Endothelial cell of umbilical vein (primary cell): ENCODE measurements at places on chromosomes 7 and 10.

GRCh38 chr10:74371696-74372095 lies 220.7 kb downstream of the ADK start:
- no peak for DNase-seq
- no peak overlapping the region for H3K27ac ChIP-seq
- H3K27me3 ChIP-seq: no peaks in the 10 kb centered on the region

GRCh38 chr10:77936697-77937567 lies 10.4 kb upstream of the DLG5 start:
- no peaks in the 10 kb centered on the region for H3K36me3 ChIP-seq
- no peak overlapping the region for H3K27ac ChIP-seq
- no peak overlapping the region for H3K4me3 ChIP-seq
- peaks cover 2% of the 10 kb centered on the region for H3K27me3 ChIP-seq
- DNase-seq: no peak

GRCh38 chr10:63919575-63920279 lies 398.5 kb downstream of the REEP3 start:
- no peaks in the 10 kb centered on the region for H3K27me3 ChIP-seq
- H3K4me1 ChIP-seq: no peaks in the 10 kb centered on the region
- no peaks in the 10 kb centered on the region for H3K36me3 ChIP-seq
- no peak overlapping the region for H3K4me3 ChIP-seq
- DNase-seq: no peak

GRCh38 chr7:111987886-111988285 lies 218.3 kb downstream of the DOCK4 start:
- H3K36me3 ChIP-seq: peaks cover 25% of the 10 kb centered on the region
- peaks cover 30% of the 10 kb centered on the region for H3K4me1 ChIP-seq
- H3K27ac ChIP-seq: peak overlapping the region; percentile 89
- no peak for DNase-seq

DNA sequence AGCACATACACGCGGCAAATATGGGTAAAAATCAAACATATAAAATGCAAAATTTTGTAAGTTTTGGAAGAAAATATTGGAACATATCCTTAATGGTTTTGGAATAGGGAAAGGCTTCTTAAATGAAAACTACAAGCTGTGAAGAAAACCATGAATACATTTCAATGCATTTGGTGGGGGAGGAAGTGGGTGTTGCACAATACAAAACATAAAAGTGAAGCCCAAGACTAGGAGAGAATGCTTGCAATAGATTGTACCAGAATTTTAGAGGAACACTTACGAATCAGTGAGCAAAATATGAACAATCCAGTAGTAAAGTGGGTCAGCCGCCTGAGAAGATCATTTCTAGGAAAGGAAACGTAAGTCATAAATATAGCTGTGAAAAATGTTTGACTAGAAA lies 322.6 kb upstream of the MKI67 start:
- no peaks in the 10 kb centered on the region for H3K36me3 ChIP-seq
- no peaks in the 10 kb centered on the region for H3K4me1 ChIP-seq
- H3K27me3 ChIP-seq: no peaks in the 10 kb centered on the region
- H3K27ac ChIP-seq: no peak overlapping the region

DNA sequence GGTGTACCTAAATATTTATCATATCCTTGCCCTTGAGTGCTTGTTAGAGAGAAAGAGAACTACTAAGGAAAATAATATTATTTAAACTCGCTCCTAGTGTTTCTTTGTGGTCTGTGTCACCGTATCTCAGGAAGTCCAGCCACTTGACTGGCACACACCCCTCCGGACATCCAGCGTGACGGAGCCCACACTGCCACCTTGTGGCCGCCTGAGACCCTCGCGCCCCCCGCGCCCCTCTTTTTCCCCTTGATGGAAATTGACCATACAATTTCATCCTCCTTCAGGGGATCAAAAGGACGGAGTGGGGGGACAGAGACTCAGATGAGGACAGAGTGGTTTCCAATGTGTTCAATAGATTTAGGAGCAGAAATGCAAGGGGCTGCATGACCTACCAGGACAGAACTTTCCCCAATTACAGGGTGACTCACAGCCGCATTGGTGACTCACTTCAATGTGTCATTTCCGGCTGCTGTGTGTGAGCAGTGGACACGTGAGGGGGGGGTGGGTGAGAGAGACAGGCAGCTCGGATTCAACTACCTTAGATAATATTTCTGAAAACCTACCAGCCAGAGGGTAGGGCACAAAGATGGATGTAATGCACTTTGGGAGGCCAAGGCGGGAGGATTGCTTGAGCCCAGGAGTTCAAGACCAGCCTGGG lies 11.4 kb downstream of the SERPINE1 start:
- no peaks in the 10 kb centered on the region for H3K27me3 ChIP-seq
- peaks cover 34% of the 10 kb centered on the region for H3K36me3 ChIP-seq
- H3K27ac ChIP-seq: peak overlapping the region; percentile 30
- H3K4me1 ChIP-seq: peaks cover 39% of the 10 kb centered on the region
- no peak overlapping the region for H3K4me3 ChIP-seq

DNA sequence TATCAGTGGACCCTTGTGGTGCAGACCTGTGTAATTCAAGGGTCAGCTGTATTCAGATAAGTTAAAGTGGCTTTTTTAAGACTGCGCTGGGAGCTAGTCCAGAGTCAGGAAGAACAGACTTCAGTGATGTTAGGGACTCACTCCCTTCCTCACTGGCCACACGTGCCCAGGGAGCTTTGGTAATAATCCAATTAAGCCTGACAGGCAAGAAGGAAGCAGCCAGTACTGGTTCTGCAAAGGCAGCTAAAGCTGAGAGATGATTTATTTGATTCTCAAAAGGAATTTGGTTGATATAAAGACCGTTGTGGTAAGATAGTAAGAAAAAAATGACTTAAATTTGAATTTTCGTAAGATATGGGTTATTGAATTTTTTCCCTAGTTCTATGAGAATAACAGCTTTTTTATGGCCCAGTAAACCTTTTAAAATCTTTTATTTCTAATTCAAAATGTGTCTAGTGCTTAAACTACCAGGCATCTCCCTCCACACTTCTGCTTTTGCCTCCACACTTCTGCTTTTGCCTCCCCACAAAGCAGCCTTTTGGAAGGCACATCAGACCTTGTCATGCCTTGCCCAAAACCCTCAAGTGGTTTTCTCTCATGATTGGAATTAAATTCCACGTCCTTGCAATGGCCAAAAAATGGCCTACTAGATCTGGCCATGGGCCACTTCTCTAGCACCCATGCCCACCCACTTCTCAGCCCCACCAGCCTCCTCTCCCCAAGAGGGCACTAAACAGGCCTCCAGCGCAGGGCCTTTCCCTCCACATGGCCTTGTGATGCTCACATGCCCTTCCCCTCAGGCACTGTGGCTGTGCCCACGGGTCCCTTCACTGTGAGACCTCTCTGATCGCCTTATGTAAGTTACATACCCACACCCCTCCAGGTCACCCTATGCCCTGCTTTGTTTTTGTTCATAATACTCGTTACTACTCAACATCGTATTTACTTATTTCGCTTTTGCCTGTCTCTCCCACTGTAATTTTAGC lies 92.5 kb downstream of the POU6F2 start:
- no peak overlapping the region for H3K27ac ChIP-seq
- peaks cover 5% of the 10 kb centered on the region for H3K27me3 ChIP-seq
- no peak for DNase-seq
- no peak overlapping the region for H3K4me3 ChIP-seq
- H3K36me3 ChIP-seq: no peaks in the 10 kb centered on the region
- H3K4me1 ChIP-seq: no peaks in the 10 kb centered on the region

- no peak for DNase-seq
- peaks cover 14% of the 10 kb centered on the region for H3K4me1 ChIP-seq
Observed at GRCh38 chr10:101691081-101691480, 3.9 kb downstream of the FBXW4 start.

- H3K4me1 ChIP-seq: no peaks in the 10 kb centered on the region
- H3K36me3 ChIP-seq: no peaks in the 10 kb centered on the region
- no peak overlapping the region for H3K4me3 ChIP-seq
- no peak overlapping the region for H3K27ac ChIP-seq
- DNase-seq: peak; percentile 11
Observed at GRCh38 chr10:104406715-104407650, 53.4 kb downstream of the CFAP58 start.

- H3K27ac ChIP-seq: no peak overlapping the region
- H3K27me3 ChIP-seq: no peaks in the 10 kb centered on the region
- DNase-seq: no peak
- no peaks in the 10 kb centered on the region for H3K36me3 ChIP-seq
- H3K4me3 ChIP-seq: no peak overlapping the region
Observed at GRCh38 chr7:13894954-13895353, 94.5 kb downstream of the ETV1 start.

GRCh38 chr7:54738737-54739136 lies 20.3 kb downstream of the SEC61G start:
- H3K27me3 ChIP-seq: no peaks in the 10 kb centered on the region
- no peak for DNase-seq
- no peaks in the 10 kb centered on the region for H3K4me1 ChIP-seq
- H3K4me3 ChIP-seq: no peak overlapping the region
- H3K36me3 ChIP-seq: no peaks in the 10 kb centered on the region

- H3K36me3 ChIP-seq: peaks cover 1% of the 10 kb centered on the region
- no peaks in the 10 kb centered on the region for H3K27me3 ChIP-seq
- DNase-seq: no peak
- H3K4me1 ChIP-seq: no peaks in the 10 kb centered on the region
- H3K4me3 ChIP-seq: no peak overlapping the region
Observed at GRCh38 chr7:102064361-102065025, 222.2 kb upstream of the SH2B2 start.

DNA sequence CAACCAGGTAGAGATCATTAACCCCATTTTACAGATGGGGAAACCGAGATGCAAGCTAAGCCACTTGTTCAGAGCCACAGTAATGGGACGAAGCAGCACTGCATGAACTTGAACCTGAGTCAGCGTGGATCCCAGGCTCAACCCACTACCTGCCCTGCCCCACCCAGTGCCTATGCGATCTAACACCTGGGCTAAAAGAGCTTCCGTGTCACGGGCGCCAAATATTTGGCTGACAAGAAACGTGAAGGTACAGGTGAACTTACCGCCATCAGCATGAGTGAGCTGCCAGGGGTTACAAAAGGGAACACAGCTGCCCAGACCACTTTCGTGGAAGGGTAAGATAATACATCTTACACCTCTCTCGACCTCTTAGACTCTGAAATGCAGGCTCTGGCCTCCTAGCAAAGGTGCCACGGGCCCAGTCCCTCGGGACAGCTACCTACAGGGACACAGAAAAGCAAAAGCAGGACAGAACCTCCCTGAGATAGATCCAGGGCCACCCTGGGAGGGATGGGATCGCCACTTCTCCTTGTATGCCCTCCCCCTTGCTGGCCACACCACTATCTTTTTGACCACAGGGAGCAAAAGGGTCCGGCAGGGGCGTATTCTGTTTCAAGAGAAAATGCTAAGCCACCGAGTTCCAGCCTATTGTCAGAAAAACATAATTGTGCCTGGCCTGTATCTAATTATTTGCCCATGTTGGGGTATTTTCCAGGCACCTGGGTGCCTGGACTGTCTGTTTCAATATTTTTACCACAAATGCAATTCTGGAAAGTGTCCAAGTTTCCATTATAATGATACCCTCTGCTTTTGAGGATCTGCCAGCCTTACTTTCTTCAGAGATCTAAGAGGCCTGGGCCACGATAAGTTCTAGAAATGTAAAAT lies 6.4 kb downstream of the CHST15 start:
- no peak overlapping the region for H3K27ac ChIP-seq
- H3K36me3 ChIP-seq: no peaks in the 10 kb centered on the region
- DNase-seq: no peak
- H3K27me3 ChIP-seq: no peaks in the 10 kb centered on the region
- no peak overlapping the region for H3K4me3 ChIP-seq
- no peaks in the 10 kb centered on the region for H3K4me1 ChIP-seq

- no peak overlapping the region for H3K4me3 ChIP-seq
- H3K27ac ChIP-seq: no peak overlapping the region
- no peak for DNase-seq
Observed at GRCh38 chr7:78225534-78225933, 427.0 kb downstream of the PHTF2 start.

DNA sequence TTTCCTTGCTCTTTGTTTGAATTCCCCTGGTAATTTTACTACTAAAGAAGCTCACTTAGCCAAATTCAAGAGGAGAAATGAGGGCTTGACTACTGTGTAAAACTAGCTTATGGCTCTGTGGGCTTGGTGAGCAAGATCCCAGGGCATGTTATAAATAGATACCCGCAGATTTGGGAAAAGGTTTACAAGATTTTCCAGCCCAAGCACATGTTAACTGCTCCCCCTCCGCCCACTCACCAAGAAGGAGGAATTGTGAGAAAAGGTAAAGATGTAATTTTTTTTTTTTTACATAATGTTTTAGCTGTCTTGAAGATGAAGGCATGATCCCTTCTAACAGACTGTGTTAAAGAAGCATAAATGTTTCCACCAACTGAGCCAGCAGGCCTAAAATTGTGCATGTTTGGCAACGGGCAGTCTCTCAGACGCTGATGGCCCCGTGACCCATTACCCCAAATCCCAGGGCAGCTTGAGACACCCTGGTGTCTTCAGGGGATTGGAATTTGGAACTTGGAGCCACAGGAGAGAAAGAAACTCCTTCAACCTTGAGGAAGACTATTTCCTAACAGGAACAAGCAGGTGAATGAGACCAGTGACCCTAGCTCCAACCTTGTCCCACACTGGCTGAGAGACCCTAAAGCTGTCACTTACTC lies 429.8 kb upstream of the CELF2 start:
- no peak overlapping the region for H3K4me3 ChIP-seq
- H3K36me3 ChIP-seq: no peaks in the 10 kb centered on the region
- no peak overlapping the region for H3K27ac ChIP-seq
- H3K27me3 ChIP-seq: peaks cover 5% of the 10 kb centered on the region

DNA sequence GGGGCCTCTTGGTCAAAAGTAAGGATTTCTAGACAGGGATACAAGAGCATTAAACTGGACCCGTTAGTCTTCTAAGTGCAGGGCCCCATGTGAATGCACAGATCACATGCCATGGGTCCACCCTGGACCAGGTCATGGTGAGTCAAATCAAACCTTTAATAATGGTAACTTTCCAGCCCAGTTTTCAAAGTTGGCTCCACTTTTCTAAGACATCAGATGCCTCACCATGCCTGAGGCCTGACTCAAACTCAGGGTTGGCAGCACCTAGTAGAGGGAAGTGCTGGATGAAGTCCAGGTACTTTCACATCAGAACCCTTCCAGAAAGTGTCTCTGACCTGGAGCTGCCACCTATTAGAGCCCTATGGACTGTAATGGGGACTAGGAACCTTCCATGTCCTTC lies 9.7 kb upstream of the SMIM30 start:
- H3K27me3 ChIP-seq: peaks cover 3% of the 10 kb centered on the region
- no peak overlapping the region for H3K4me3 ChIP-seq
- no peak overlapping the region for H3K27ac ChIP-seq
- H3K36me3 ChIP-seq: no peaks in the 10 kb centered on the region
- no peaks in the 10 kb centered on the region for H3K4me1 ChIP-seq
